ENCODE measurements at places on chromosomes 2 and 18.

- DNase-seq = no peak
These were observed 29.0 kb downstream of the LPIN1 start for GRCh38 chr2:11775384-11775783.

GRCh38 chr2:222877556-222878300 lies 16.9 kb downstream of the ACSL3 start:
- no peak for DNase-seq

GRCh38 chr2:70725505-70725904 lies 42.5 kb downstream of the ADD2 start:
- DNase-seq = no peak

DNA sequence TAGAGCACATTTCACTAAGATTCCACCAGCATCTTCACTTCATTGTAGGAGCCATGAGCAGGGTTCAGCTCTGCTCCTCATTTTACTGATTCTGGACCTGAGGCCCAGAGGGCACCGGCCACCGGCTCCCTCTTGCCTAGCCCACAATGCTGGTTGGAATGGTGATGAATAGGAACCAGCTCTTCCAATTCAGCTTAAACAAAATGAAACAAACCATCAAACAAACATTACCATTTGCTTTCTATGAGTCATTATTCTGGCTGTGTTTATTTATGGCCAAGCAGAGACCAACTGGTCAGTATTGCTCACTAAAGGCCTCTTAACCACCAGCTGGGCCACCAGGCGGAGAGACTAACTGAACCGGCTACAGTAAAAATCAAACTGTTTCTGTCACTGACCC lies 176.7 kb downstream of the MTX2 start:
- no peak for DNase-seq

- DNase-seq = no peak
These were observed 221.4 kb upstream of the EPAS1 start for GRCh38 chr2:46075848-46076247.

DNA sequence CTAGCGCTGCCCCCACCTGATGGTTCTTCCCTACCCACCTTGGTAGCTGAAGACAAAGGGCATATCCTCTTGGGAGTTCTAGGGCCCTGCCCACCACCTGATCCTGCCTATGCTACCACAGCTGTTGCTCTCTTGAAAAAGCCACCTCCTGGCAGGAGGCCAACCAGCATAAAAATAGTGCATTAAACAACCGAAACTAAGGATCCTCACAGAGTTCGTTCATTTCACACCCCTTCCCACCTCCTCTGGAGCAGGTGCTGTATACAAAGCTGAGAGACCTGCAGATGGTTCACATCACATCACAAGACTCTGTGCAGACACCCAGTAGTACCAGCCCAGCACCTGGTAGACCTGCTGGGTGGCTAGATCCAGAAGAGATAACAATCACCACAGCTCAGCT lies 1348.0 kb upstream of the TMEFF2 start:
- no peak for DNase-seq

GRCh38 chr2:223052548-223053483 lies 826 bp downstream of the KCNE4 start:
- no peak for DNase-seq

GRCh38 chr18:49911427-49911826 lies 98.1 kb upstream of the ACAA2 start:
- DNase-seq = no peak

DNA sequence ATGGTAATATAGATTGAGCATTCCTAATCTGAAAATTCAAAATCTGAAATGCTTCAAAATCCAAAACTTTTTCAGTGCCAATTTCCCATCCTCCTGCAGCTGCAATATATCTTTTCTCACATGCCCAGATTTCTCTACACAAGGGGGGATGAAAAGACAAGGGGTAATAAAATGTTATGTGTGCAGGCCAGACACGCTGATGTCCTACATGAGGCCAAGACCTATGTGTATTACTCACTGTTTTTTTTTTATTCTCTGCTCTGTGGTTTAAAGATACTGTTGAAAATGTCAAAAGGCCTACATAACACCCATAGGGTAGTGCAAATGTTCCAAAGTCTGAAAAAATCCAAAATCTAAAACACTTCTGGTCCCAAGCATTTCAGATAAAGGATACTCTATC lies 41.2 kb upstream of the CWC22 start:
- DNase-seq = no peak

DNA sequence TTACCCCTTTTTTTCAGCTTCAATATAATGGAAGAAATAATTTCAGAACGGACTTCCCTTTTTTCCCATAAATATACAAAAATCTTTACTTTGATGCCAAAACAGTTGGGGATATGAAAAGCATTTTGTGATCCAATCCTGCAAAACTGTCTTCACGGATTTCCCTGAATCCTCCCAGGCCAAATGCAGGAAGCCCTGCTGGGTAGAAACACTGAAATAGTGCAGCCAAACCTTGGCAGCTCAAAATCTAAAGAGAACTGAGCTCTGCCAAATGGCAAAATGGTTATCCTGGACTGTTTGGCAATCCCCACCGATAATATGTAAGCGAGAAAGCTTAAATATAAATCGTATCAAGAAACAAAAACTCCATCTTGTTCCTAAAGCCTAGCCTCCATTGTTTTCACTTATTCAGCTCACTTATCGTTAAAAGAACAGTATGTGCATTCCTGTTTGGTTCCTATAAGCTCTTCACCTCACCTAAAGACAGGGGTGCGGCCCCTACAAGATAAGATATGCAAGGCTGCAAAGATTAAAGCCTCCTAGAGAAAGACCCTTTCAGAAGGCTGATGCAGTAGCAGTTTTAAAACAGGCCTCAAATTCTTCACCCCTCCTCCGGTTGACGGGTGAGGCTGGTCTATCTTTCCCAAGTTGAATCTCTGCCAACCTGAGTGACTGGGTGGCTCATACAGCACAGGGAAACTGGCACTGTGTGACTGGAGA lies 48.6 kb downstream of the LAMA1 start:
- no peak for DNase-seq

GRCh38 chr2:85728883-85729824 lies 24.6 kb upstream of the ATOH8 start:
- DNase-seq = peak; percentile 40

GRCh38 chr2:140286377-140286776 lies 1506.2 kb upstream of the NXPH2 start:
- DNase-seq = no peak

DNA sequence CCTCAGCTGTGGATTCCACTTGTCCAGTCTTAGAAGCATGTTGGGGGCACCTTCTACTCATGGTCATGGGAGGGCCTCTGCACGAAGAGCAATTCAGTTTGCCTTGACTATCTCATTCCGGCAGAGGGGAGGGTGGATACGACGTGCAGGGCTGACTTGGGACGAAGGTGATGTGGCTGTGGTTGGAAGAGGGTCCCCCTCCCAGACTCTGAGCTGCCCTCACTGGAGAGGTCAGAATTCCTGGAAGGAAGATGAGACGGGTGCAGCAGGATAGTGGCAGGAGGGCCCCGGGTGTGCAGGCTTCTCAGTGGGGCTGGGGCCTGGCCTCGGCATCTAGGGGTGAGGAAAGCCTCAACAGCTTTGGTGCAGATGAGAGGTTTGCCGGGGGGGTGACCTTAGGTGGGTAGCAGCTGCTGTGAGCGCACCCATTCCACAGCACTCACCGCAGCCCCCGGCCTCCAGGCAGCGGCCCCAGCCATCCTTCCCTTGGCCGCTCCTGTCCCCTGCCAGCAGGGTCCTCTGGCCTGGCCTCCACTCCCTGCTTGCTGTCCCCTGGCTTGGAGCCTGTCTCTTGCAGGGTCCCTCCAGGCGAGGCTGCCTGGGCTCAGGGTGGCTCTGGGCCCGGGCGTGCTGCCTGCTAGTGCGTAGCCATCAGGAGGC lies 3.2 kb downstream of the RNPEPL1 start:
- no peak for DNase-seq

DNA sequence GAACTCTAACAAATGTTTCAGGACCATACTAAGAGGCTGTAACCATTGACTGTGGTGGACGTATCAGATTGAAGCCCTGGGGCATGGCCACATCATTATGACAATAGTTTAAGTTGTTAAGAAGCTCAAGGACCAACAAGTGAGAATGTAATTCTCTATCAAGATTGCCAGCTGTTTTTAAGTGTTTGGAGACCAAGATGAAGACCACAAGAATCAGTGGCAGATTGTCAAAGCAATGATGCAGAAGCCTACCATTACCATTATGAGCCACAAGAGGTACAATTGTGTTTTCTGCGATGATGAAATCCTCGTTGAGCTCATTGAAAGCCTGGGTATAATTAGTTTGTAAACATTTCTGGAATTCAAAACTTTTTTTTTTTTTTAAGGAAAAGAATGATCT lies 261.1 kb upstream of the ZEB2 start:
- no peak for DNase-seq

DNA sequence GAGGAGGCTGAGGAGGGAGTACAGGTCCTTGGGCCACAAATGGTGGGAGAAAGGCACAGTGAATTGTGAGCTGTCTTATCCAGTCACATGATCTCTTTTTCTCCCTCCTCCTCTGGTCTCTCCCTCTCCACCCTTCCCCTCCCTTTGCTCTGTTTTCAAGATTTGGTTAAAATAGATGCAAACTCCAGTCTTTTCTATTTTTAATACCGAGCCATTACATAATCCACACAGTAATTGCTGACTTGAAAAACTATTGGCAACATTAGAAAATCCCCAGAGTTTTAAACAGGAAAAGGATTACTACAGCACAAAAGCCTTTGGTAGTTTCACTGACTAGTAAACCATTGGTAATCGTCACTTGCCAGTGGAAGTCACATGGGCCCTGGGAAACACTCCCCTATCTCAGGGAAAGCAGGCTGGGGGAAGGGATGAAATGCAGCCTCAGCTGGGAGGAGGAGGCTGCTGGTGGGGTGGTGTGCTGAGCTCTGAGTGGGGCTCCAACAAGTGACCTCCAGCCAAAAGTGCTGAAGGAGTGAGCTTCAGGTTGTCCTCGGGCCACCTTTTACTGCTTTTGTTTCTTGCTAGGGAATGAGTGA lies 57.4 kb upstream of the PCBP1 start:
- DNase-seq = no peak

DNA sequence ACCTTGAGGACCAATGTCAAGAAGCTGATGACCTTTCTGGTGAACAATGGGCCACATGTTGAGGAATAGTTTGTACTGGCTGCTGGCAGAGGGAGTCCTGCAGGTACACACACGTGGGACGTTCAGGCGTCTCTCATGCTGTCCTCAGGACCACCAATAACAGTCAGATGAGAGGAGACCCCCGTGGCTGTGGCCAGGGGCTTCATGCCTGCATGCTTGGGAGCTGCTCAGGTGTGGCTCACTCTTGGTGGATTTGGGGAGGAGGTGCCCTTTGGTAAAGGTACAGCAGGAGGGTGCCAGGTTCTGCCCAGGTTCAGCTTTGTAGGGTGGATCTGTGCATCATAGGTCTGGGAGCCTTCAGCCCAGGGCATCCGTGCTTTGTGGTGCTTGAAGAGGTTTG lies 62.9 kb upstream of the PXDN start:
- DNase-seq = no peak

- no peak for DNase-seq
These were observed 1.3 kb downstream of the CPS1 start for GRCh38 chr2:210557721-210558120.

DNA sequence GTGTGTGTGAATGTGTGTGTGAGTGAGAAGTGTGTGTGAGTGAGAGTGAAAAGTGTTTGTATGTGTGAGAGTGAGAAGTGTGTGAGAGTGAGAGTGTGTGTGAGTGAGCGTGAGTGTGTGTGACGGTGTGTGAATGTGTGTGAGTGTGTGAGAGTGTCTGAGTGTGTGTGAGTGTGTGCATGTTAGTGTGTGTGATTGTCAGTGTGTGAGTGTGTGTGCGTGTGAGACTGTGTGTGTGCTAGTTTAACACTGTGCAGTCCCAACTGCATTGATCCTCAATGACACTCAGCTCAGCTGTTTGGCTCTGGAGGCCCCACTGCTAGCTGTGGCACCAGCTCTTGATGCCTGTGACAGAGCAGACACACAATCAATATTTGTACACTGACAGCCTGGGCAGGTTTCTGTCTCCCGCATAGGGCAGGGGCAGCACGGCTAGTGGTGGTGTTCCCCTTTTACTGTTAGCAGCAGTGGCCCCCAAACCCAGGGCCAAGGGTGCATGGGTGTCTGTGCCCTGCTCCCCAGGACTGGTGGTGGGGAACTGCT lies 135.0 kb downstream of the INHBB start:
- no peak for DNase-seq

DNA sequence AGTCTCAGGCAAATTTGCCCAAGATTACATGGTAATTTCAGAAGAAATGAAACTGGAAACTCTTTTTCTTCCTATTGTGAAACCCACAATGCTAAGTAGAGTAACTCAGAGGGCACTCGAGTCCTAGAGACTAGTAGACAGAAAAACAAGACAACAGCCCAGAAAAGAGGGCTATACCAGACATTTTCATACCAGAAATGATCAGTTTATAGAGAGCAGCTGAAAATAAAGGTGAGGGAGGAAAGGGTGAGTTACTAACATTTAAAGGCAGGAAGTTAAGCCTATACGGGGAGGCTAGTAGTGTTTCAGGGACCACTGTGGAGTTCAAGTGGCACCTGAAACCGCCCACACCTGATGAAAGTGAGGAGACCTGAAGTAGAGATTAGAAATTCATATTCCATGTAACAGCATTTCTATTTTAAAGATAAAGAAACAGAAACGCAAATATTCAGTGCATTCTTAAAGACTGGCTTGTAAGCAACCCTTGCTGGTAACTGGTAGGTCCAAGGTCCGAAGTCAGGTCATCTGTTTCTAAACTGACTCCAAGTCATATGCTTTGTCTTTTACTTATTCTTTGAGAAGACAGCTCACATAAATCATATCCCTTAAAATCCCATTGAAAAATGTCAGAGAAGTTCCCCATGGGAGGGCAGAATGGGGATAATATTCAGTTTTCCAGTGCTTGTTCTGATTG lies 145.1 kb upstream of the ITGB6 start:
- no peak for DNase-seq

DNA sequence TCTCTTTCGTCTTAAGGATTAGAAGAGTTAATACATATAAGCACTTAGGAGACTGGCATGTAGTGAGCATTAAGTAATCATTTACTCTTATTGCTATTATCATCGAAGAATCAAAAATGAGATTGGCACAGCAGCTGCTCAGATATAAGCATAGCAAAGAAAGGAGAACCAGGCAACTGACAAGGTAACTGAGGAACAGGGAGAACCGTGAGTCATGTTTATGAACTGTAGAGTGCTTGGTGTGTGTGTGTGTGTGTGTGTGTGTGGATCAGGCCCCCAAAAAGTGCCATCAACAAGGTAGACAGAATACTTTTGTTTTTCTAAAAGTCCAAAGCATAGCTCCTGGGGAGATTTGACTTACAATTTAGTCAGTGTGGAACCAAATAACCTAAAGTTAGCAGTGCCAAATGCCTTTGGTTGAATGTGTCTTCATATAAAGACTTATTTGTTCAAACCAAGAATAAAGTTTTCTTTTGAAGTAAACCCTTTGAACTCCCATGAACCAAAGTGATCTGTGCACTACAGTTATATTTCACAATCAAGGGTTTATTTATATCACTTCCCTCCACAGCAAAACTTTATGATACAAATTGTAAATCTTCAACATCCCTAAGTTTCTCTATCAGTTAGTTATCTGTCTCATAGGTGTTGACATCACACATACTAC lies 660.6 kb downstream of the NYAP2 start:
- no peak for DNase-seq

- no peak for DNase-seq
These were observed 109.1 kb downstream of the PLEKHA3 start for GRCh38 chr2:178589335-178589734.

- DNase-seq = no peak
These were observed 211.5 kb downstream of the AGAP1 start for GRCh38 chr2:235705296-235705695.

GRCh38 chr2:31088504-31089195 lies 49.6 kb downstream of the GALNT14 start:
- DNase-seq = no peak

- no peak for DNase-seq
These were observed 4.1 kb downstream of the MYCN start for GRCh38 chr2:15944325-15945017.
